Caki2 (cell line): ENCODE measurements at places on chromosomes 2 and 18. TPM values are rescaled to one million over a fixed set of nuclear protein-coding genes. Genes with fewer than 3 reads are reported as not detected.

ARHGAP28 gene
- 0.27 and 0.46 TPM in 2 replicates for total RNA-seq

CFC1 gene
- total RNA-seq: not detected in 2 replicates

TSN gene
- total RNA-seq: 20.6 and 32.8 TPM in 2 replicates

EVA1A gene
- total RNA-seq: 281 and 383 TPM in 2 replicates

HAAO gene
- total RNA-seq: not detected in 2 replicates

CAPN13 gene
- not detected in 2 replicates for total RNA-seq

KYNU gene
- total RNA-seq: 132 and 187 TPM in 2 replicates

DNA sequence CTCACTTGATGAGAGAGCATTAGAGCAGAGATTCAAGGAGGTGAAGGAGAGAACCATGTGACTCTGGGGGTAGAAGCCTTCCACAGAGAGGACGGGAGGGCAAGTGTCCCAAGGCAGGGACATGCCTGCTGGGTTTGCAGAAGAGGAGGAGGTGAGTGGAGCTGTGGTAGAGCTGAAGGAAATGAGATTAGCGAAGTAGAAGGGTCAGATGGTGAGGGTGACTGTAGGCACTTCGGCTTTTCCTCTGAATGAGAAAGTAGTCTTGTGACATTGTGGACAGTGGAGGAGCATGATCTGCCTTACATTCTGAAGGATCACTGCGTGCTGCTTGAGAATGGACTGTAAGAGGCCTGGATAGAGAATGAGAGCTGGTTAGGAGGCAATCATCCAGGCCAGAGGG, 126.0 kb downstream of the NXPH2 start:
- DNase-seq: no peak

GRCh38 chr18:55268628-55269275, 309.5 kb upstream of the CCDC68 start:
- DNase-seq: no peak

GRCh38 chr2:121039679-121040078, 245.3 kb downstream of the TFCP2L1 start:
- DNase-seq: no peak

DNA sequence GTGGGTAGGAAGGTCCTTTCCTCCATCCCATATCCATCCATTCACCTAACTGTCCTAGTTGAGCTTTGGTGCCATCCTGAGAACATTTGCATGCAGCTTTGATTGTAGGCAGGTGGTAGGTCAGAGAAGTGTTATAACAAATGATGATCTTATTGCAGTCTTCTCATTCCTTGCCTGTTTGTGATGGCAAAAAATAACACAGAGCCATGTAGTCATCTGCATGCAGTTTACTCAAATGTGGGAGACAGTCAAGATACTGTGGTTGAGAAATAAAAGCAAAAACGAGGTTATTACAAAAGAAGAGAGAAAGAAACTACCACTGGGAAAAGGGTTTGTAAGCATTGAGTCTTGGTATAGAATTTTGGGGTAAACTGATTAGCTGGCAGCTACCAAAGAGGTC, 66.3 kb downstream of the AOX1 start:
- DNase-seq: no peak

GRCh38 chr2:236823041-236823629, 253.5 kb downstream of the ACKR3 start:
- DNase-seq: no peak

DNA sequence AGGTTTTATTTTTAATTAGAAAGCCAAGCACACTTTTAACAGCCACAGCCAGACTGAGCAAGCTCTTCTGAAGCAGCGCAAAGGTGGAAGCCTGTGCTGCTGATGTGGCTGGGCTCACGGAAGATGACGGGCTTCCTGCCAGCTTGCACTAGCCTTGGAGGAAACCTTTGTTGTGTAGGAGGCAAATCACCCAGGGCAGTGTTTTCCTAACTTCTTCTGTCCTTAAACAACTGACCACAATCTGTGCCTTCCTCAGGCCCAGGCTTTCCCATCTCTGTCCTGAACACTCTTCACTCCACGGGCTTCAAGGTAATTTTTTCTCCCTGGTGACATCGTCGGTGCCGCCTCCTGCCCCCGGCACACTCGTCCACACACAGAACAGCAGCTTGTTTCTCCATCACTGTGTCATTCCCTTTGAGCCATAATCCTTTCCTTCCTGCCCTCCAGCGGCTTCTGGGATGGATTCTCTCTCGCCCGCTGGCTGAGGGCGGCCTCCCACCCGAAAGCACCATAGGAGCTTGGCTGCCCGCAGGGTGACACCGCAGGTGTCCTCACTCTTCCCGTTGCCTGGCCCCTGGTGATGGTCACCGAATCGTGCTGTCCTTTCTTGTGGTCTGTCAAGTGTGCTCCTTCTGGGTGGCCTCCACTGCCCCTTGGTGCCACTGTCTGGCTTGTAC, 31.1 kb upstream of the INHBB start:
- no peak for DNase-seq

- no peak for DNase-seq
These were observed 39.1 kb downstream of the CALCRL start for GRCh38 chr2:187408926-187409325.

DNA sequence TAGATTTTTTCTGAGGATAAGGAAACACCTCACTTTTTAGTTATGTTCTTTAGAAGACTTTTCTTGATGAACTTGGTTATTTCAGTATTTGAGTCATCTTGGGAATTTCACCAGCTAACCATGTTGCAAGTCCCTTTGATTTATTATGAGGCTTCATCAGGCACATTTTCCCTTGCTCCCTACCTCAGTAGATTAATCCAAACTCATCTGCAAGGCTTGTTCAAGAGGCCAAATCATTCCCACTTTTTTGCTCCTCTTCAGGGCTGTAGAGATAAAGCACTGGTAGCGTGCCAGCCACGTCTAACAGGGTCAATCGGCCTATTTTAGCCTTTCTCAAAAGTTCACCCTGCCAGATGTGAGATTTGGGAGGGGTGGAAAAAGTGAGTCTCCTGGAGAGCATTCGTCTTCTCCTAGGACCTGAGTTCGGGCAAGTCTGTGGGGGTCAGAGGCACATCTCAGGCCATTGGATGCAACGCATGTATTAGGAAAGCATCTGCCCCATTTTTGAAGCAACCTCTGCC, 120.3 kb downstream of the RDH14 start:
- no peak for DNase-seq

GRCh38 chr18:34153711-34154110, 71.0 kb downstream of the NOL4 start:
- DNase-seq: no peak

GRCh38 chr2:114237331-114237730, 205.1 kb upstream of the DPP10 start:
- DNase-seq: no peak

GRCh38 chr2:134505446-134505845, 213.4 kb downstream of the TMEM163 start:
- DNase-seq: no peak

GRCh38 chr2:120245520-120246332, 6.9 kb upstream of the RALB start:
- DNase-seq: peak; percentile 44

- DNase-seq: peak; percentile 40
These were observed 3.3 kb downstream of the KLHL30 start for GRCh38 chr2:238141541-238142318.

- no peak for DNase-seq
These were observed 48.2 kb upstream of the OTOF start for GRCh38 chr2:26526105-26526504.

DNA sequence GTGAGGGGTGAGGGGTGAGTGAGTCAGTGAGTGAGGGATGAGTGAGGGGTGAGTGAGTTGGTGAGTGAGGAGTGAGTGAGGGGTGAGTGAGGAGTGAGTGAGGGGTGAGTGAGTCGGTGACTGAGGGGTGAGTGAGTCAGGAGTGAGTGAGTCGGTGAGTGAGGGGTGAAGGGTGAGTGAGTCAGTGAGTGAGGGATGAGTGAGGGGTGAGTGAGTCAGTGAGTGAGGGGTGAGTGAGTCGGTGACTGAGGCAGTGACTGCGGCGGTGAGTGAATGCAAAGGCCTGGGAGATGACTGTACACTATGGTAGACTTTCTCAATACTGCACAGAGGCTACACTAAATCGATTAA, 16.6 kb downstream of the THAP4 start:
- DNase-seq: peak; percentile 45

- DNase-seq: no peak
These were observed 377.1 kb upstream of the CNTNAP5 start for GRCh38 chr2:123648016-123648415.

DNA sequence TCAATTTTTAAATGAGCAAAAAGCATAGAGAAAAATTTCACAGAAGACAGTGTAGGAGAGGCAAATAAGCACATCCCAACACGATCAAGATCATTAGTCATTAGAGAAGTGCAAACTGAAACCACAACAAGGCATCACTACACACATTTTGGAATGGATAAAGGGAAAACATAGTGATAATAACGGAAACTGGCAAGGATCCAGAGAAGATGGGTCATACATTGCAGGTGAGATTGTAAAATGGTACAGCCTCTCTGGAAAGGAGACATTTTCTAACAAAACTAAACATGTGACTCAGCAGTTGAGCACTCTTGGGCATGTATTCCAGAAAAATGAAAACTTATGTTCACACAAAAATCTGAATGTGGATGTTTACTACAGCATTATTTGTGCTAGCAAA, 98.3 kb upstream of the TMEM17 start:
- DNase-seq: no peak

GRCh38 chr2:220969348-220969747, 602.8 kb downstream of the EPHA4 start:
- no peak for DNase-seq

DNA sequence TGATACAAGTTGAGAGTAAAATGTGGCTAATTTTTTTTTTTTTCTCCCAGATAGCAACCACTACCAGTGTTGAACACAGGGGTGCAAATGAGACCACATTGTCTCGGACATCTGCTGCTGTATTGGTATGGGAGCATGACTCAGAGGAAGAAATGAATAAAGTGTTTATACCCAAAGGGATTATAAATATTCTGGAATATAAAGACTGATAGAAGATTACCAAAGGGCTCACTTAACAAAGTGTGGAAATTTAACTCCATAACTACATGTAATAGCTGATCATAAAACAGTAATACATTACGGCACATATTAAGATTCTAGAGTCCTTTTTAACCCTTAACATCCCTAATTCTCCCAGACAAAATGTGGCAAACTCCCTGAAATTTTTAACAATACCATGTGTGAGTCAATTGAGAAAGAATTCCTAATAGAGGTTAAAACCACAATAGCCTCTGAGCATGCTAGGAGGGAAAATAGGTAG, 1023.0 kb upstream of the ACVR2A start:
- DNase-seq: no peak

DNA sequence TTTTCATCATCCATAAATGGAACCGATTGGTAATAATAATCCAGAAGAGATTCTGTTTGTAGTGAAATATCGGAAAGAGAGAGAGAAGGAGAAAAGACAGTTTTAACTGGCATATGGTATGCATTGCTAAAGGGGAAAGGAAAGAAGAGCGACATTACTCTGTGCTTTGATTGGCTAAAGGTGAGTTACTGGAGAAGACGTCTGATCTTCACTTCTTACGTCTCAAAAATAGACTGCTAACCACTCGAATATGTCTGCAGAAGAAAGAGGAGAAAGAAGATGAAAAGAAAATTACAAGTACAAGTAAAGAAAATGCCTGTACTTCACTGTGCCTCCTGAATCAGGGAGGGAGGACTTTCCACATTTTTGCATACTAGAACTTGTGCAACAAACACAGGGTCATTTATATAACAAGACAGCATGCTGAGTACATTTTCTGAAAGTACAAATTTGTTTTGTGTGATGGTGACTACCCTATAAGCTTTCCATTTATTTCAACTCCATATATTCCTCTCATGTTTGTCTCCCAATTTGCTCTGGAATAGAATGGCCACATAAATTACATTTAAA, 787.2 kb downstream of the RNF144A start:
- DNase-seq: no peak

- DNase-seq: no peak
These were observed 312.2 kb upstream of the MGAT5 start for GRCh38 chr2:133941666-133942065.

GRCh38 chr2:97742381-97742847, 29.0 kb downstream of the ZAP70 start:
- no peak for DNase-seq

DNA sequence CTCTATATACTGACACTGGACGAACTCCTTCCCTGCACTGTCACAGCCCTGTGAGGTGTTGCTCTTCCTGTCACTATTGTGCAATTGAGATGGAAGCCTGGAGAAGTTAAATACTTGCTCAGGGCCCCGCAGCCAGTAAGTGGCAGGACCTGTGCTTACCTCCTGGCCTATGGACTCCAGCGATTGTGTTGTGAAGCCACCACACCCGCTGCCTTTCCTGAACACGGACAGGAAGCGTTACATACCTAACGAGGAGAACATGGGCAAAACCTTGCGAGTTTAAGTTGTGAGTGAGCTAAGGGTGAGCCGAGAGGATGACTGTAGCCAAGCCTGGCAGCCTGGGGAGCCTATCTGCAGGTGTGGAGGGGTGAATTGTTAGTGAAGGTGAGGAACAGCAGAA, 26.1 kb downstream of the RAB31 start:
- no peak for DNase-seq

GRCh38 chr2:174682007-174682577, 82.2 kb downstream of the CHRNA1 start:
- DNase-seq: peak; percentile 32

DNA sequence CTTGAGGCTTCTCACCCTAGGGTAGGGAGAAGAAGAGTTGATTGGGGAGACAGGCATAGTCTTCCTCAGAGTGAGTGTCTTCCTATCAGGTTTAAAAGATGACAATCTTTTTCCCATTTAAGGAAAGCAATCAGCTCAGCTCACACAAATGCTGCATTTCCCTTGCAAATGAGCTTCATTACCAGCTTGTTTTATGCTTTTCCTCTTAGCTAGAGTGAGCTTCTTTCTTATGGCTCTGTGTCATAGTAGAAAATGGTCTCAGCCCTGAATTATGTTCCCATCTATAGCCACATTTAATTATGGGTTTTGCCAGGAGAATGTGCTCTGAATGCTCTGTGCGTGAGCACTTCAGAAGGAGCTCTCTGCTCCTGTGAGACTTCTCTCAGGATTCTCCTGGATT, 112.8 kb upstream of the NCK2 start:
- DNase-seq: no peak

DNA sequence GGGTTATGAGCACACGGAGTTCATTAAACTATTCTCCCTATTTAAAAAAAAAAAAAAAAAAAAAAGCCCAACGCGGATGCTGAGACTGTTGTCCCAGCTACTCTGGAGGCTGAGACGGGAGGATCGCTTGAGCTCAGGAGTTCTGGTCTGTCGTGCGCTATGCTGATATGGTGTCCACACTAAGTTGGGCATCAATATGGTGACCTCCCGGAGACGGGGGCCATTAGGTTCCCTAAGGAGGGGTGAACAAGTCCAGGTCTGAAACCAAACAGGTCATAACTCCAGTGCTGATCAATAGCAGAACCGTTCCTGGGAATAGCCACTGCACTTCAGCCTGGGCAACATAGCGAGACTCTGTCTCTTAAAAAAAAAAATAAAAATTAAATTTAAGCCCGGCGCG, 12.9 kb upstream of the ANKRD53 start:
- no peak for DNase-seq
